ENCODE measurements at places on chromosomes 7 and 10.

- DNase-seq: no peak
Observed at GRCh38 chr7:81333536-81333935, 414.7 kb upstream of the SEMA3C start.

GRCh38 chr7:66639773-66640172 lies 11.1 kb downstream of the KCTD7 start:
- DNase-seq: no peak

- DNase-seq: no peak
Observed at GRCh38 chr7:143008007-143008901, 18.7 kb downstream of the OR9A2 start.

DNA sequence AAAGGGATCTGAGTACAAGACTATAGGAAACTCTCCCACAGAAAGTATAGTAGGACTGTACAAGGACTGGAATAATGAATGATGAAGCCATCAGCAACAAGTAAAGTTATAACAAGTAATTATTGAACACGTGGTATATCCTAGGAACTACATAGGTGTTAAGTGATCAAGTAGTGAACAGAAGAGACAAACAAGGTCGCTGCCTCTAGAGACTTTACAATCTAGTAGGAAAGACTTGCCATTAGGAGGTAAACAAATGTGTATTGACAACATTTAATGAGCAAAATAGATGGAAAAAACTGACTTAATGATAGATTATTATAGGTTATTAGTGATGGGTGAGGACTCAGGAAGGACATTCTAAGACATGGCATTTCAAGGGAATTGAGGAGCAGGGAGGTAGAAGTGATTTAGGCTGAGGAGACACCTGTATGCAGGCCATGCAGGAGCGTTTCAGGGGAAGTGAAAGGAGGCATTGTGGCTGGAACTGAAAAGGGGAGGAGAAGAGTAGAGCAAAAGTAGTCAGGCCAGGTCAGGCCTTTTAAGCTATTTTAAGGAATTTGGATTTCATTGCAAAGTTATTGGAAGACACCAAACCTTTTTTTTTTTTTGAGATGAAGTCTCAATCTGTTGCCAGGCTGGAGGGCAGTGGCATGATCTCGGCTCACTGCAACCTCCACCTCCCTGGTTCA lies 8.5 kb upstream of the GLCCI1 start:
- DNase-seq: no peak

DNA sequence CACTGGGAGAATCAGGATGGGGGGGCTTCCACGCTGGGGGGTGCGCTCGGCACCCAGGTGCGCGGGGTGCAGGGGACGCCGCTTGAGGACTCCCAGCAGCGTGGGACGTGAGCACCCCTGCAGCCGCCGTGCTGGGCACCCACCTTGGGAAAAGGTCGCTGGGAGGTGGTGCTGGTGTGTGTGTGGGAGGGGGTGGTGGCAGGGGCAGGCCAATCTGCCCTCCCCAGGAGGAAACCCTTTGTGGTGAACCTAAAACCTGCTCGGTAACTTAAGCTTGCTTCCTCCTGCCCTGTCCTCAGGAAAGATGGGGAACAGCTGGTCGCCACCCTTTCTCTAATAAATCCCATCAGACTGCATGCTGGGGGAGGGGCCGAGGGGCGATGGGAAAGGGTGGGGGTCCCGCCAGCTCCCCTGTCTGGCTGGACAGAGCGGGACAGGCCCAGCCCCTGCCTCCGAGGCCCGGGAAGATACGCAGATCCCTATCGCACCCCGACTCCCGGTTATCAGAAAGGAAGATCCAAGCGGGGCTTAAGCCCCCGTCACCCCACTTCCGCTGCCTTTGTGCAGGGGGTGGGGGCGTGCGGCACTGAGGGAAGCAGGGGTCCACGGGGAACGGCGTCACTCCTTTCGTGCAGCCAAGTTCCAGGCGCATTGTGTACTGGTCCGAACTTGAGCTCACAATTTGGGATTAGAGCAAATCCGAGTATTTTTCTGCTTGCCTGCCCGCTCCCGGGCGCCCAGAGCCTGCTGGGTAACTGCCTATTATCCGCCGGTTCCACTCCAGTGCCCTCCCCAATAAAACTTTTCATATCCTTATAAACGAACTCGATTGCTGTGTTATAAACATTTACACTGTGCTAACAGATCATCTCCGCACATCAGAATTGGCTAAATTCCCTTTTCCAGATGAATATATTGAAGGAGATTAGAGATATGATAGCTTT lies 64.6 kb downstream of the UNCX start:
- DNase-seq: no peak

DNA sequence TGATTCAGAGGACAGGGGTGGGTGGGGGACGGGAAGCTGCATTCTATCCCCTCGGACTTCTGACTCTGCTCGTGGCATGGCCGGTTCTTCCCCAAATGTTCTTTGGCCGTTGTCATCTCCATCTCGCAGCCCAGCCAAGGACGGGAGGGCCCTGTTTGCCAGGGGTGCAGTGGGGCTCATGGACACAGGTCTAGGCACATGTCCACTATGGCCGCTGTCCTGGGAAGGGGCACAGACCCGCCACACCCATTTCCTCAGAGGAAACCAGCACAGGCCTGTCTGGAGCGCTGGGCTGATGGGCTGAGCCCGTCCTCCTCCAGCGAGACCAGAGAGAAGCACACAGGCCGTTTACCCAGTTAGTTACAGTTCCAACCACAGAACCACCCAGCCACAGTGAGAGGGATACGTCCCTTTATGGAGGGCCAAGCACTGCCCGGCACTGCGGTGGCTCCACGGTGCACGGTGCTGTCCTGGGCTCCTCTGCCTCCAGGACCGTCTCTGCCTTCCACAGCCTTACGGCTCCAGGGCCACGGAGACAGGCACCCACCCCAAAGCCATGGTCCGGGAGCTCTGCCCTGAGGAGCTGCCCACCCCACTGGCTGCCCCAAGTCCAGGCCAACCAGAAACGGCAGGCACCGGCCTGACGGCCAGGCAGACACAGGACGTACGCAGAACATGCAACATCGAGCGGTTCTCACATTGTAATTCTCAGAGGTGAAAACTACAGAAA lies 20.2 kb downstream of the DPYSL4 start:
- DNase-seq: no peak

GRCh38 chr7:149569025-149569725 lies 71.6 kb upstream of the ZNF746 start:
- DNase-seq: no peak

- no peak for DNase-seq
Observed at GRCh38 chr10:24174014-24174413, 34.9 kb upstream of the KIAA1217 start.

- no peak for DNase-seq
Observed at GRCh38 chr7:155227788-155228458, 69.8 kb upstream of the INSIG1 start.

- DNase-seq: no peak
Observed at GRCh38 chr7:38671911-38672905, 41.0 kb upstream of the AMPH start.

- no peak for DNase-seq
Observed at GRCh38 chr10:89302625-89303024, 779 bp downstream of the IFIT2 start.

- no peak for DNase-seq
Observed at GRCh38 chr7:45149606-45150005, 8.0 kb upstream of the RAMP3 start.

GRCh38 chr7:38396852-38397251 lies 123.4 kb upstream of the TARP start:
- no peak for DNase-seq

DNA sequence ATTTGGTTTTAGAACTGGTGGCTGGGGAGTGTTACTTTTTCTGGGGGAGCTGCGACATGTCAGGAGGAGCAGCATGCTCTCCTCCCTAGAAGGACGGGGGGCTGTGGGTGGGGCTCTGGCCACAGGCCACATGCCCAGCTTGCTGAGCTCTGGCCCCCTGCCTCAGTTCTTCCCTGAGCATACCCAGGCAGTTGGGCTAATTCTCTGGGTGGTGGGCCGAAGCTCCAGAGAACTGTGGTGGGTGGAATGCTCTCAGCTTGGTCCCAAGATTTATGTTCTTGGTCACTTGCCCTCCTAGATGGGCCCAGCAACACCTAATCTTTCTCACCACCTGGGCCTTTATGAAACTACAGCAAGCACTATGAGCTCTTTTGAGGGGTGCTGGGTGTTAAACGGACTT lies 5.1 kb upstream of the ZNF775 start:
- no peak for DNase-seq

GRCh38 chr10:7541137-7542087 lies 125.4 kb downstream of the ITIH5 start:
- no peak for DNase-seq

- DNase-seq: no peak
Observed at GRCh38 chr10:91803386-91804125, 5.3 kb downstream of the TNKS2 start.

GRCh38 chr7:128120976-128121490 lies 89.8 kb upstream of the LRRC4 start:
- DNase-seq: no peak

DNA sequence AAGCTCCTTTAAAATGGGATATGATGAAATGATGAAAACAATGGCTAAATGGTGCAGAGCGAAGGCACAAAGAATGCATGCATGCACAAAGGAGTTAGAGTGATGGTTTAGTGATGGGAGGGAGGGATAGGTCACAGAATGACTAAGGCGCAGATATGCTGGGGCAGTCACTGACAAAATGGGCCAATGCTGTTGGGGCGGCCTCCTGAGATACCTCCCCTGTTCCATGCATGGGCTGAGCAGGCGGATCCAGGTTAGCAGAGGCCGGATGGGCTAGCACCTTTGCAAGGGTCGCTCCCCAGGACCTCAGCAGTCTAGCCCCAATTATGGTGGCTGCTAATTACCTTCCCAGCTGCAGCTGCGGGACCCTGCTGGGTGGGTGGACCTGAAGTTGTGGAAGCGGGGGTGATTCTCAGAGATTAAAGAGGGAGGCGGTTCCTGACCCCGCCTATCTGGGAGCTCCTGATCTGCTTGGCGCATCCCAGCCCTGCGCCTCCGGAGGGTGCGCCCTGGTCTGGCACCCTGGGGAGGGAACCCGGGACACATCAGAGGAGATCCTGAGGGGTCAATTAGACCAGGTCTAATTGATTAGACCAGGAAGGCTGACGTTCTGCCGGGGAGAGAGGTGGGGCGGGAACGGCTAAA lies 175.0 kb downstream of the CYP26A1 start:
- no peak for DNase-seq

DNA sequence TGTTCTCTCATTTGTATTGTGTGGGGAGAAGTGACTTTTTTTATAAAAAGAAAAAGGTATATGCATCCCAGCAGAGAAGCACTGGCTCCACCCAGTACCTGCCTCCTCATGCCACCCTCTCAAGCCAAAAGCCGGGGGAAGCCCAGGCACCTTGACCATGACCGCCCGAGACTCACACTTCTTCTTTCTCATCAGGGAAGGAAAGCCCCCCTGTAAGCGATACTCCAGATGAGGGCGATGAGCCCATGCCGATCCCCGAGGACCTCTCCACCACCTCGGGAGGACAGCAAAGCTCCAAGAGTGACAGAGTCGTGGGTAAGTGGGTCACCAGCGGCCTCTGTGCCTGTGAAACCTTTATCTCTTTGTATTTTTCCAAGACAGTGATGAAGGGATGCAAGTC lies 22.9 kb downstream of the IKZF1 start:
- no peak for DNase-seq

- DNase-seq: no peak
Observed at GRCh38 chr7:80232979-80233724, 98.5 kb downstream of the GNAI1 start.

DNA sequence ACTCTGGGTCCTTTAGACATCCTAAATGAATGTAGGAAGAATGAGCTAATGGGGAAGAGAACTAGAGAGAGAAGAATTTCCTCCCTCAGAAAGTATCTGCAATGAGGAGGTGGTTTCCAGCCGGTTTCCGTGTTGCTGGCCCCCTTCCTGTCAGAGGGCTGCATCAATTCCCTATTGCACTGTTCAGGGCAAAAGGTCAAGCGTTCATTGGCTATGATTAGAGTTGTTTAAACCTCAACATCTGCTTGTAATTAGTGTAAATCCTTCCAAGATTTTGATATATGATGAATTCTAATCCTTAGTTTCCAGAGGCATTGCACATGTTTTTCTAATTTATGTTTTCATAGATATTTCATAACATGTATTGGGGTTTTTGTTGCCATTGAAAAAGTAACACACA lies 107.3 kb upstream of the SGCE start:
- DNase-seq: peak; percentile 15

GRCh38 chr7:24075426-24075810 lies 208.6 kb upstream of the NPY start:
- DNase-seq: no peak

GRCh38 chr7:76358011-76358480 lies 745 bp downstream of the YWHAG start:
- DNase-seq: no peak

GRCh38 chr10:86262688-86263181 lies 103.9 kb downstream of the GRID1 start:
- no peak for DNase-seq

GRCh38 chr10:33734393-33735155 lies 400.1 kb upstream of the NRP1 start:
- DNase-seq: no peak

GRCh38 chr7:70756789-70757188 lies 375.2 kb upstream of the GALNT17 start:
- DNase-seq: no peak

DNA sequence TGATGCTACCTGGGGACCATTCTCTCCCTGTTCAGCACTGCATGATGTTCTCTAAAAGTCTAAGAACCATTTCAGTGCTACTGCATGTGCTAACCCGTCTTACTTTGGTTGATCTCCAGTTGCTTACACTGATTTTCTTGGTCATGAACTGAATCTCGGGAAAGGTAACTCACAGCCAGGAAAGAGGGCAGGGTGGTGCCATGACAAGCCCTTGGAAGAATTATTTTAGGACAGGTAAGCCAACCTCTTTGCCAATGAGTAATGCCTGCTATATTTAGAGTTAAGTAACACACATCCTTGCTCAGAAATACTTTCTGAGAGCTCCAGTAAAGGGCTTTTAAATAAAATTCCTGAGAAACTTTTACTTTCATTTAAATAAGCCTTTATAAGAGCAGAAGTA lies 126.7 kb downstream of the ARL4A start:
- no peak for DNase-seq

GRCh38 chr7:36272567-36273269 lies 116.9 kb upstream of the ANLN start:
- no peak for DNase-seq

- DNase-seq: no peak
Observed at GRCh38 chr10:2887391-2888070, 179.8 kb upstream of the PFKP start.

- no peak for DNase-seq
Observed at GRCh38 chr7:36792421-36792820, 68.1 kb upstream of the AOAH start.

GRCh38 chr7:139502226-139502625 lies 18.8 kb upstream of the KLRG2 start:
- DNase-seq: no peak

- no peak for DNase-seq
Observed at GRCh38 chr7:87263537-87263936, 44.0 kb upstream of the TMEM243 start.

DNA sequence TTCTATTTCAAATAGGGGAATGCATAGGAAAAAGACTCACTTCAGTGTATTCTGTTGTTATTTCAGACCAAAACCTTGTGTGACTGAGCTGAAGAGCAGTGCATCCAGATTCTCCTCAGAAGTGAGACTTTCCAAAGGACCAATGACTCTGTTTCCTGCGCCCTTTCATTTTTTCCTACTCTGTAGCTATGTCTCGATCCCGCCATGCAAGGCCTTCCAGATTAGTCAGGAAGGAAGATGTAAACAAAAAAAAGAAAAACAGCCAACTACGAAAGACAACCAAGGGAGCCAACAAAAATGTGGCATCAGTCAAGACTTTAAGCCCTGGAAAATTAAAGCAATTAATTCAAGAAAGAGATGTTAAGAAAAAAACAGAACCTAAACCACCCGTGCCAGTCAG lies 12.0 kb downstream of the TET1 start:
- no peak for DNase-seq

Measured in GM04503 (cell line).